ENCODE measurements at places on chromosomes 3 and 15.

DNA sequence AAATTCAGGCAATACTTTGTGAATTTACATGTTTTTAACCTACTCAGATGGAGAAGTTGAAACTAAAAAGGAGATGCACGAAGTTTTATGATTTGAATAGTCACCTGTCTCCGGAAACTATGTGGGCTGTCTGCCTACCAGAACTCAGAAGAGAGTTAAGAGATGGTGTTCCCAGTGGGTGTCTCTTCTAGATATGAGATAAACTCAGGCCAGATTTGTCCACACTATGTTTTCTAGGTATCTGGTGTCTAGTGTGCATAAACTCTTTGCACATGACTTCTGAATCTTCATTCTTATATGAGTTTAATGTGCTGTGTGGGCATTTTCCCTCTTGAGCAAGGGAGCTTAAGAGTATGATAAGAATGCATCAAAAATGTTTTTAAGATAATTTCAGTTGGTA is 222.8 kb downstream of the FOXP1 start:
- DNase-seq: no peak

DNA sequence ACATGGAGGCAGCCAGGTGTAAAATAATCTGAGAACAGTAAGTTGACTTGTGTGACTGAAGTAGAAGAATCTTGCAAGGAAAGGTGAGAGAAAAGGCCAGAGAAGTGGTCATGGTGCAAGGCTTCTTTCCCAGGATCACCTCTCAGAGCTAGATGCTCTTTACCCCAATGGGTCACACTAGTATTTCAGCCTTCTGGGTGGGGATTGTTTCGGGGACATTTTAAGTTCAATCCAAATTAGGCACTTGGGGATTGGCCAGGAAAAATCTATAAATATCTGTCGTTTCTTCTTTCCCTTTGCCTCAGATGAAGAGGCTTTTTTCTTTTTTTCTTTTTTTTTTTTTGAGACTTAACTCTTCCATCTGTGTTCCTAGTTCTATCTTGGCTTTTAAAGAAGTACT is 188.0 kb downstream of the KLHL25 start:
- DNase-seq: no peak

DNA sequence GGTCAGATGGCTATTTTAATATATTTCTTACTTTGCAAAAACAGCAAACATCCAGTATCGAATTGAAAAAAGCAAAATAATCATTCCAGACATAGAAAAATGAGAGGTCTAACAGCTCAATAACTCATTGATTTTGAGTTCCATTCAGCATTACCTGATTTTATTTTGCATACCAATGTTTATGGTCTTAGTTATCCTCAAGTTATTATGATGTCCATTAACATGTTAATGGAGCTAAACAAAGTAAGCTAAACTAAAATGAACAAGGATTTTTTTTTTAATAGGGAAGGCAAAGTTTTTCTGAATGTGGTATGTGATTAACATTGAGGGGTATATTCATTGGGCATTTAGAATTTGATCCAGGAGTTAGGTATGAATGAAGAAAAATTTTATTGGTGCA is 13.1 kb downstream of the MYH15 start:
- DNase-seq: no peak

DNA sequence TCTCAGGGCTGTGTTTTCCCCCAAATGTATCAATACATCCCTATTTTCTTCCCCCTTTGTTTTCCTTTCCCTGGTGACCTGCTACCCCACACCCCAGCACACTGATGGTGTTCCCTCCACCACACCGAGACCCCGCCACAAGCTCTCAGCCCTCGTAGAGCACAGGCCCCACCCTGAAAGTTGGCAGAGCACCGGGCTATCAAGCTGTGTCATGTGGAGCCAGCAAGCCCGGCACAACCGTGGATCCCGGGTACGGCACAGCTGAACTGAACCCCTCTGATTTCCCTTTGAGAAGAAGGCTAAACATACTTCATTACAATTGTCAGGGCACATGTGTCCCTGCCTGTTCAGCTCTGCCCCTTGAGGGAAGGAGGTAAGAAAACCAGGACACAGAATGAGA is 69.9 kb downstream of the LRIG1 start:
- DNase-seq: no peak

DNA sequence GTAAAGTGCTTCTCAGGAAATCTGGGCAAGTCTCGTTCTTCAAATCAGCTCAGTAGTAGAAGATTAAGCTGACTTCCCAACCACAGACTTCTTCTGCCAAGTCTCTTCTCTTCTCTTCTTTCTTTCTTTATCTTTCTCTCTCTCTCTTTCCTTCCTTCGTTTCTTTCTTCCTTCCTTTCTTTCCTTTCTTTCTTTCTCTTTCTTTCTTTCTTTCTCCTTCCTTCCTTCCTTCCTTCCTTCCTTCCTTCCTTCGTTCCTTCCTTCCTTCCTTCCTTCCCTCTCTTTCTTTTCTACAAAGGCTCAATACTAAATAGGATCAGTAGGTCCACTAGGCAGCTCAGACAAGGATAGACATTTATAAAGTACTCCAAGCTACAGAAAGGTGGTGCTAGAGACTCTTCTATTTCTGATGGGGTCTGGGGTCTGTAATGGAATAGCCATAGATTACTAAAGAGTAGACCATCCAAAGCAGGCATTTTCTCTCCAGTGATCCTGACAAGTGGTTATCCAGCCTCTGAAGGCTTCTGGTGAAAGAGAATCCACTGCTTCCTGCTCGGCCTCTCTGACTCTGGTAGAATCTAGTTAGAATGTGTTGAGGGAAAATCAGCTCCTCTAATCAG is 100.8 kb downstream of the TPRG1 start:
- no peak for DNase-seq

GRCh38 chr15:69045802-69046201 is 31.3 kb downstream of the NOX5 start:
- no peak for DNase-seq

DNA sequence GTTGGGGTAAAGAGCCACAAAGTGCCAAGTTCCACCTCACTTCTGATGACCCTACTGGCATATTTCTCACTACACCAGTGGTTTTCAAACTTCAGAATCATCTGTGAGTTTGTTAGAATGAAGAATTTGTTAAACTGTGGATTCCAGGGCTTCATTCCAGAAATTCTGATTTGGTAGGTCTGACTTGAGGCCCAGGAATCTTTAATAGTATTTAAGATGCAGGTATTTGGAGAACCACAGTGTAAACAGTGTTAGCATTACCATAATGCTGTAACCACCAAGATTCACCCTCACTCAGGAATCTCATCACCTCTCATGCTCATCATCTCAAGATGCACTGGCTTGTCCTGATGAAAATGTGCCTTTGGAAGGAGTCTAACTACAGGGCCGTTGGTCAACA is 6.0 kb downstream of the KCNMB3 start:
- no peak for DNase-seq

Data from stimulated activated CD8-positive, alpha-beta memory T cell treated with anti-CD3 and anti-CD28 coated beads, Interleukin-15, amount 100 ng/mL, for 24 hours (primary cell).